ENCODE measurements at places on chromosomes 12 and 14.

- no peak for DNase-seq
Observed at GRCh38 chr14:73233564-73233963, 3.7 kb upstream of the PAPLN start.

DNA sequence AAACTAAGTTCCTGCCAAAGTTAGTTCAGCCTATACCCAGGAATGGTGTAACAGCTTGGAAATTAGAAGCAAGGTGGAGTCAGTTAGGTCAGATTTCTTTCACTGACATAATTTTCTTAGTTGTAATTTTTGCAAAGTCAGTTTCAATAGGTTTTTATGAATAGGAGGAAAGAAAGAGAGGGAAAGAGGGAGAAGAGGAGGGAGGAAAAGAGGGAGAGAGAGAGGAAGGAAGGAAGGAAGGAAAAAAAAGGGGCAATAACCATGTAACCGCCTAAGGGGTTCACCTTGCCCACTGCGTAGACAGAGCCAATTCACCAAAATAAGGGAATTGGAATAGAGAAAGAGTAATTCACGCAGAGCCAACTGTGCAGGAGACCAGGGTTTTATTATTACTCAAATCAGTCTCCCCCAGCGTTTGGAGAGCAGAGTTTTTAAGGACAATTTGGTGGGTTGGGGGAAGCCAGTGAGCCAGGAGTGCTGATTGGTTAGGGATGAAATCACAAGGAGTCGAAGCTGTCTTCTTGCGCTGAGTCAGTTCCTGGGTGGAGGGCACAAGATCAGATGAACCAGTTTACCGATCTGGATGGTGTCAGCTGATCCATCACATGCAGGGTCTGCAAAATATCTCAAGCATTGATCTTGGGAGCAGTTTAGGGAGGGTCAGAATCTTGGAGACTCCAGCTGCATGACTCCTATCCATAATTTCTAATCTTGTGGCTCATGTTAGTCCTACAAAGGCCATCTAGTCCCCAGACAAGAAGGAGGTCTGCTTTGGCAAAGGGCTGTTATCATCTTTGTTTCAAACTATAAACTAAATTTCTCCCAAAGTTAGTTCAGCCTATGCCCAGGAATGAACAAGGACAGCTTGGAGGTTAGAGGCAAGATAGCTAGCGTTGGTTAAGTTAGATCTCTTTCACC is 126.0 kb upstream of the AMIGO2 start:
- DNase-seq = no peak

DNA sequence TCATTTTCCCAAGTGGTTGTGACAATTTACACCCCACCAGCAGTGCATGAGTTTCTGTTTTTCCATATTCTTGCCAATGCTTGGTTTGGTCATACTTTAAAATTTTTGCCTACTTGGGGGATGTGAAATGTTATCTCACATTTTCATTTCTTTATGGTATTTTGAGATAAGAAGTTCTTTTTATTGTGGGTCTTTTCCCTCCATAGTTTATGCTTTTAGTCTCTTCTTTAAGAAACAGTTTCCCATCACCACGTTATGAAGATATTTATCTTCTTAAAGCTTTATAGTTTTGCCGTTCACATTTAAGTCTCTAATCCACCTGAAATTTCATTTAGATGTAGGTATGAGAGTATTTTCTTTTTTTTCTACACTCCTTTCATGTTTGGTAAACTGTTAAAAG is 95.7 kb downstream of the PPM1A start:
- DNase-seq = no peak

GRCh38 chr12:53082637-53083175 is 3.5 kb upstream of the SPRYD3 start:
- DNase-seq = no peak

GRCh38 chr12:77442633-77443032 is 377.3 kb upstream of the E2F7 start:
- DNase-seq = no peak
